Urinary bladder (tissue), 4 donors: ENCODE measurements at places on chromosomes 3 and 15. TPM values are rescaled to one million over a fixed set of nuclear protein-coding genes. Genes with fewer than 3 reads are reported as not detected.

The IRAK2 gene
- 4.1 TPM for polyA plus RNA-seq

The WDR49 gene
- 0.08 TPM for polyA plus RNA-seq

The LIPH gene
- 2.8 TPM for polyA plus RNA-seq

The SMCO1 gene
- polyA plus RNA-seq, result not detected

The BFSP2 gene
- not detected for polyA plus RNA-seq

The CYP8B1 gene
- polyA plus RNA-seq, result 0.10 TPM

The PARP14 gene
- 9.7 TPM for polyA plus RNA-seq

The TGM5 gene
- polyA plus RNA-seq, result 0.16 TPM

The CDCP1 gene
- polyA plus RNA-seq, result 2.0 TPM

The RPS17 gene
- polyA plus RNA-seq, result 3,193 TPM

The SENP8 gene
- 1.8 TPM for polyA plus RNA-seq

The GPR176 gene
- polyA plus RNA-seq, result 4.9 TPM

The ROPN1 gene
- not detected for polyA plus RNA-seq

The CACNA1D gene
- 1.6 TPM for polyA plus RNA-seq

The GPR15 gene
- polyA plus RNA-seq, result 0.61 TPM

The TMEM207 gene
- not detected for polyA plus RNA-seq

The RASGRF1 gene
- polyA plus RNA-seq, result 0.10 TPM

The GABRA5 gene
- 0.35 TPM for polyA plus RNA-seq

The CAV3 gene
- polyA plus RNA-seq, result 0.19 TPM

The TSC22D2 gene
- 16.3 TPM for polyA plus RNA-seq

The CCR9 gene
- polyA plus RNA-seq, result not detected

The KBTBD13 gene
- polyA plus RNA-seq, result 0.19 TPM

The RBM15B gene
- polyA plus RNA-seq, result 24.4 TPM

The KY gene
- polyA plus RNA-seq, result 1.5 TPM

The MB21D2 gene
- 4.1 TPM for polyA plus RNA-seq

The AADACL2 gene
- polyA plus RNA-seq, result 1.4 TPM

The ACKR4 gene
- 2.1 TPM for polyA plus RNA-seq

The TNFAIP8L3 gene
- polyA plus RNA-seq, result 31.2 TPM

The CLDN16 gene
- polyA plus RNA-seq, result 0.16 TPM

The PRTG gene
- 0.68 TPM for polyA plus RNA-seq

The TM6SF1 gene
- polyA plus RNA-seq, result 3.7 TPM

The PIF1 gene
- polyA plus RNA-seq, result 3.1 TPM

The GRK7 gene
- 0.05 TPM for polyA plus RNA-seq

The ANKRD63 gene
- polyA plus RNA-seq, result not detected

The WDR93 gene
- 0.16 TPM for polyA plus RNA-seq

The CLDN18 gene
- not detected for polyA plus RNA-seq

The CAMP gene
- polyA plus RNA-seq, result 2.2 TPM

The CTXN2 gene
- polyA plus RNA-seq, result 0.06 TPM

The EIF4G1 gene
- 224 TPM for polyA plus RNA-seq

The LRRC31 gene
- not detected for polyA plus RNA-seq

The HESX1 gene
- 1.1 TPM for polyA plus RNA-seq

The ISLR gene
- polyA plus RNA-seq, result 82.1 TPM

The EPHA3 gene
- polyA plus RNA-seq, result 13.6 TPM

The MTMR10 gene
- 14.4 TPM for polyA plus RNA-seq

The TLNRD1 gene
- polyA plus RNA-seq, result 14.0 TPM

The UACA gene
- 12.8 TPM for polyA plus RNA-seq

The GOLGA8S gene
- polyA plus RNA-seq, result 0.03 TPM

The ONECUT1 gene
- not detected for polyA plus RNA-seq

The CHRNB4 gene
- 0.60 TPM for polyA plus RNA-seq

The SLC22A14 gene
- polyA plus RNA-seq, result 0.09 TPM

The C15orf39 gene
- 26.4 TPM for polyA plus RNA-seq

The FAN1 gene
- polyA plus RNA-seq, result 14.9 TPM

The FOXB1 gene
- polyA plus RNA-seq, result 0.03 TPM

The PTPRG gene
- 22.7 TPM for polyA plus RNA-seq

The C3orf52 gene
- 2.6 TPM for polyA plus RNA-seq

The KNG1 gene
- 0.37 TPM for polyA plus RNA-seq

The ZWILCH gene
- 5.2 TPM for polyA plus RNA-seq
